Right lung (tissue), 10 donors: ENCODE measurements at places on chromosomes 1 and 21. TPM values are rescaled to one million over a fixed set of nuclear protein-coding genes. Genes with fewer than 3 reads are reported as not detected.

- DNase-seq: no peak
Measured at GRCh38 chr1:185208626-185209180, 51.7 kb downstream of the SWT1 start.

- no peak for DNase-seq
Measured at GRCh38 chr1:23184212-23184934, 15.7 kb upstream of the LUZP1 start.

GRCh38 chr1:227892489-227893299 lies 55.0 kb downstream of the WNT9A start:
- DNase-seq: no peak

- DNase-seq: no peak
Measured at GRCh38 chr1:71964188-71964587, 318.2 kb downstream of the NEGR1 start.

DNA sequence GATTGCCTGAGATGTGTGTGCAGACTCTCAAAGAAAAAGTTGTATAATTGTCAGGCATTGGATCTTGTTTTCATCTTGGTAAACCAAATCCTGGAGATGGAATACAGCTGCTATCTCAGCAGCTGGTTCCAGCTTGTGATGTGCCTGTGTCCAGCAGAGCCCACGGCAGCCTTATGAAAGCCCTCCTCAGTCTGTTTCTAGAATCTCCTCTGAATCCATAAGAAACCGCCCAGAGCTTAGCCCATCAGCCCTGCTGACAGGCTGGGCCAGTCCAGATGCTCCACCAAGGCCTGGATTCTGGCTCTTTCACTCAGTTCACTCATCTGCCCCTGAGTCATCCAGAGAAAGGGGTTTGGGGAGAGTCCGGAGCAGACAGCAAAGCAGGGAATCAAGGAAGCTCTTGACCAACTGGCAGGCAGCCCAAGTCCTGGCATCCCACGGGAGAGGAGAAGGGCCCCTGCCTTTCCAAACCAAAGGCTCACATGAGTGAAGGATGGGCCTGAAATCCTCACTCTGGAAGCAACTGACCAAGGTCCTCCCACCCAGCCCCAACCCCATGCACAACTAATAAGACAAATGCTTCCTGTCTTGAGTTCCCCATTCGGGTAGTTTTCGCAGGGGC lies 45.7 kb downstream of the NAV1 start:
- peak; percentile 83 for DNase-seq

DNA sequence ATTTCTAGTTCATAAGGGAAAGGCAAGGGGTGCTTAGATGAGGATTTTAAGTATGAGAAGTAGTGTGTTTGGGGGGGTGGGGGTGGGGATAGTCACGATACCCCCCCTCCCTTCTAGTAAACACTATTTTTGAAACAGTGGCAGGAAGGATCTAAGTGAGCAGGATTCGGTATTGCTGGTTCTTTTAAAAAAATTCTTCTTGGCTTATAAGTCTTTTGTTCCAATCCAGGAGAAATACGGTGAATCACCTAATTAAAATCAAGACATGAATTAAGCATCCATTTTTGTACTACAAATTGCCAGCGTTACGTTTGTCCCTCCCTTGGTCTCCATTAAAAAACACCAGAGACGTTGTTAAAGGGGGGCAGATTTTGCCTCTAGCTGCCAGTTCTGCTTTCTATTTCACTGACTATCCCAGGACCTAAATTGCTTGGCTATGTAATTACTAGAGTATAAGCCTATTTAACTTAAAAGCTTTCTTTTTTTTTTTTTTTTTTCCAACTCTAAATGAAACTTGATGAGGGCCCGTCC lies 911 bp downstream of the LMO4 start:
- DNase-seq: no peak

- DNase-seq: no peak
Measured at GRCh38 chr1:212899845-212900244, 41.8 kb downstream of the FLVCR1 start.

TEX35 gene
- 0.52 TPM for polyA plus RNA-seq

GRCh38 chr21:28357743-28358142 lies 634.9 kb downstream of the LTN1 start:
- no peak for DNase-seq

MRPL24 gene
- 55.8 TPM for polyA plus RNA-seq

DNA sequence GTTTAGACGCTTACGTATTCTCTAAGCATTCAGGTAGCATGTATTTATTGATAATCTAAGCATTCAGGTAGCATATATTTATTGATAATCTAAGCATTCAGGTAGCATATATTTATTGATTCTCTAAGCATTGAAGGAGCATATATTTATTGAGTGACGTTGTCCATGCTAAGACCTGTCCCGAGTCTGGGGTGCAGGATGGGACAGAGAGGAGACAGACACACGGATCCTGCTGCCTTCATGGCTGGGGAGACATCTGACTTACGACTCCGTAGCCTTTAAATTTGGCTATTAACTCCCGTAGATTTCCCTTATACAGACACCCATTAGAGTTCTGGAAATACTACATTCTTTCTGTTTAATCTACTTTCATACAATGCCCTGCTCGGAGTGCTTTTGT lies 982 bp downstream of the SCCPDH start:
- peak; percentile 2 for DNase-seq

- no peak for DNase-seq
Measured at GRCh38 chr1:48027533-48027835, 30.3 kb upstream of the TRABD2B start.

GRCh38 chr1:41344708-41345159 lies 16.5 kb upstream of the FOXO6 start:
- DNase-seq: no peak

DNA sequence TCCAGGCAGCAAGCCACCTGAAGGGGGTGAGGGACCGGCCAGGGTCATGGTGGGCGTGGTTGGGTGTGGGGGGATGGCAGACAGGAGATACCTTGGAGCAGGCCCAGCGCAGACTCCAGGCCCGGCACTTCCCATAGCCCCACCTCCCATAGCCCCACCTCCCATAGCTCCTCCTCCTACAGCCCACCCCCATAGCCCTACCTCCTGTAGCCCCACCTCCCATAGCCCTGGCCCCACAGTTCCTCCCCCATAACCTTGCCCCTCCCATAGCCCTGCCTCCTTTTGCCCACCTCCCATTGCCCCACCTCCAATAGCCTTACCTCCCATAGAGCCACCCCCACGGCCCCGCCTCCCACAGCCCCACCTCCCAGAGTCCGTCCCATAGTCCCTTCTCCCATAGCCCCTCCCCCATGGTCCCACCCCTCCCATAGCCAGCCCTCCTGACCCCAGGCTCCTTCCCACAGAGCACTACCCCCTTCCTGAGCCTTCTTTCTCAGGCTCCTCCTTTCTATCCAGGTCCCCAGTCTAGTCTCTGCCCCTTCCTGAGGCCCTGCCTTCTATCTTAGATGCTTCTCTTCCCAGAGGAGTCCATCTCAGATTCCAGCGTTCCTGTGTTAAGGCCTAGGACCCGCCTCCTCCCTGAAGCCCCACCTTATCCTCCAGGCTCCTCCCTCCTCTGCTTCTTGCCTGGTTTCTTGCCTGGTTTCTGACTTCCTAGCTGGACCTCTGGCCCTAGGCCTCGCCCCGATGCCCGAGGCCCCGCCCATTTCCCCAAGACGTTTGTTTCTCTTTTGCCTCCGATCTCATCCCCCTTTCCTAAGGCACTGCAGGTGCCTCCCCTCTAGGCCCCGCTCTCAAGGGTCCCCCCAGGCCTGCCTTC lies 46.8 kb downstream of the PTPRU start:
- DNase-seq: no peak

GRCh38 chr1:89815611-89816010 lies 5.2 kb upstream of the LRRC8D start:
- DNase-seq: no peak

- DNase-seq: no peak
Measured at GRCh38 chr1:51878308-51878615, 265 bp downstream of the NRDC start.

DNA sequence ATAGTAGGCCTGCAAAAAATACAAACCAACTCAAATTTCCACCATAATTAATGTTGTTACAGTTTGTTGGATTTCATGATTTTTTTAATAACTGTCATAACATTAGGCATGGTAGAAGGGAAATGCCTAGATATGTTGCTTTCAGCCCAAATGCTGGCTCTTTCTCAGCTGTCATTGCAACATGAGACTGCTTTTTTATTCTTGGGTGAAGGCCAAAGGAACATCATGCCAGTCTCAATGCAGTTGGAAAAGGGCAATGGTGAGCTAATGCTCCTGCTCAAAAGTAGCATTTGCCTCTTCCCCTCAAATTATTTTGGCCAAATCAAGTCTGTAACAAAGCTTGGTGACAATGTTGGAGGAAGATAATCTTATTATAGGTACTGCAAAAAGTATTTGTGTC lies 877.7 kb upstream of the PRMT6 start:
- no peak for DNase-seq

S100A5 gene
- not detected for polyA plus RNA-seq

HAPLN2 gene
- polyA plus RNA-seq: 0.33 TPM

PFDN2 gene
- 59.6 TPM for polyA plus RNA-seq

DNA sequence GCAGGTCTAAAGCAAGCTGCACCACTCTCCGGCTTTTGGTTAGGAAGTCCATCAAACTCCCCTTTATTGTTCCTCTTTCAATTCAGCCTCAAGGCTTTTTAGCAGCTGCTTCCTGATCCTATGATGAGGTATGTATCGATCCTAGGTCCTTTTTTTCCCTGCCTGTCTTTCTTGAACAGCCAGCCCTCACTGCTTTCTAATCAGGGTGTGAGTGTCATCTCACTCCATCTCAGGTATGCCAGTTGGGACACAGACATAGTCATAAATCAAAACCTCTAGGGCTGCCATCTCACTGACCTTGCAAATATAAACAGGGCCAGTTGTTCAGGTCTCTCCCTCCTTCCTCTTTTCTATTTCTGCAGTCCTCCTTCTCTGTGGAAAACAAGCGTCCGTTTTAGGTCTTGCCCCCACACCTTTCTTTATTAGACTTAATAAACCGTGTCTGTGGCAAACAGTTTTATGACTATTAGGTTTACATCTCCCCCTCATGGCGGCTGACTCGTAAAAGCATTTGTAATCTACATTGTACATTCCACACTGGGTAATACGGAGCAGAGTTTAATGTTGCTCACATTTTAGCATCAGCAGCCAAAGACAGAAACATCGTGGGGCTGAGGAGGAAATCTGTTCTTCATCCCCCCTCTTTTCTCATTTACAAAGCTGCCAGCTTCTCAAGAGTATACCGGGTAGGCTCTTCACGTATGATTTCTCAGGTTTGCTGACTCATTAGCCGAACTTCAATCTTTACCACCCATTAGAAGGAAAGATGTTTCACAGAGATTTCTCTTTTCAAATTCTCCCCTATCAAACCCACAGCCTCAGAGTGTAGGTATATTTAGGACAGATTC lies 11.6 kb downstream of the STYXL2 start:
- DNase-seq: no peak

GRCh38 chr1:212578041-212578440 lies 30.5 kb upstream of the ATF3 start:
- DNase-seq: no peak

OR2C3 gene
- polyA plus RNA-seq: 0.08 TPM

GRCh38 chr21:44407493-44407892 lies 47.8 kb upstream of the LRRC3 start:
- no peak for DNase-seq

- no peak for DNase-seq
Measured at GRCh38 chr1:191320062-191320461, 838.2 kb upstream of the RGS18 start.
